T-helper 22 cell (primary cell): ENCODE measurements at places on chromosomes 13 and 19.

GRCh38 chr19:1497578-1498235 is 6.7 kb downstream of the REEP6 start:
- no peak for DNase-seq

DNA sequence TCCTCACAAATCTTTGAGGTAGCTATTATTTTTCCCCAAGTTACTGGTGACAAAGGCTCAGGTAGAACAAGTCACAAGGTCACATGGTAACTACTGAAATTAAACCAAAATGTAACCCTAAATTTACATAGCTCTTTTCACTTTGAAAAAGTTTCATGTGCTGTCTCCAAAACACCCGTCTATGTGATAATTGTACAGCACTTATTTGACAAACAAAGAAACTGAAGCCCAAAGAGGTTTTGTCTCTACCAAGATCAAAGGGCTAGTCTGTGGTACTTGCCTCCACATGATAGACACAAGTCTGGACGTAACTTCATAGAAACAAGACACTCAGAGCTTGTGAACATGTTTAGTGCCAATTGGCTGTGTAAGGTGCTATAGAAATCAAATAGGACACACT is 108.3 kb downstream of the SACS start:
- no peak for DNase-seq

DNA sequence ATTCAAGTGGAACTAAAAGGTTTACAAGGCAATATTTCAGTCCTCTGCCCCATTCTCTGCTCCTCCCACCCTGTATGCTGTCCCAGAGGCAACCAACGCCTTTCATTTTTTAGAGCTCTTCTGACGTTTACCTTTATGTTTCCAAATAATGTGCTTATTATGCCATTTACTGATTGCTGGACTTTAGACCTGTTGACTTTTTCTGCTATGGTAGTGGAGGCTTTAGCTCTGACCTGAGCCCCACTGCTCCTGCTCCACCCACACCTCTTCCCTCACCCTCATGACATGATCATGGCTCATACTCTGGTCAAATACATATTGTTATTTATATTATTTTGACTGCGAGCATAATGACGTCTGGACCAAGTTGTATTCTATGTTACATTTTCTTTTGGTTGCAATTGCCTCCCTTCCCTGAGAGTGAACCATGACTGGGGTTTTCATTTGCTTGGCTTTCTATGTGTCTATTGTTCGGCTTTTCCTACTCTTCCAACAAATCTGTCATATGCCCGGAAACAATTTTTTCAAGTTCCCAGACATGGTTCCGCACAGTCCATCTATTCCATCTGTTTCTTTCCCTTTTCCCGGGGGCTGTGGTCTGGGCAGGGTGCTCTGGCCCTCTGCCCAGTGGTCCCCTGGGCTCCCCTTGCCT is 31.4 kb upstream of the GJB6 start:
- DNase-seq, result no peak

DNA sequence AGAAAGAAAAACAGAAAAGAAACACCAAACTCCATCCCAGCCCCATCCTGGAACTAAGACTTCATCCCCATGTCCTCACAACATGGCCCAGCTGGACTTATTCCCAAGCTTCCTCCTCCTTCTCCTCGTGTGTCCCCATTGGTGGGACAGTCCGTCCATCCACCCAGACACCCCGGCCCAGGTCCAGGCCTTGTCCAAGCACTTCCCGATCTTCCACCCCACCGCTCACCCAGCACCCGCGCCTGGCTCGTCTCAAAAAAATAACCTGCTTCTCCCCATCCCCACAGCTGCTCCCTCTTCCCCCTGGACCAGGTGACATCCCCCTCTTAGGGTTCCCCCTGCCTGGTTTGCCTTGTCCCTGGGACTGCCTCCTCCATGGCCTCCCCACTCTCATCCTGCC is 1.4 kb upstream of the FCER2 start:
- no peak for DNase-seq

DNA sequence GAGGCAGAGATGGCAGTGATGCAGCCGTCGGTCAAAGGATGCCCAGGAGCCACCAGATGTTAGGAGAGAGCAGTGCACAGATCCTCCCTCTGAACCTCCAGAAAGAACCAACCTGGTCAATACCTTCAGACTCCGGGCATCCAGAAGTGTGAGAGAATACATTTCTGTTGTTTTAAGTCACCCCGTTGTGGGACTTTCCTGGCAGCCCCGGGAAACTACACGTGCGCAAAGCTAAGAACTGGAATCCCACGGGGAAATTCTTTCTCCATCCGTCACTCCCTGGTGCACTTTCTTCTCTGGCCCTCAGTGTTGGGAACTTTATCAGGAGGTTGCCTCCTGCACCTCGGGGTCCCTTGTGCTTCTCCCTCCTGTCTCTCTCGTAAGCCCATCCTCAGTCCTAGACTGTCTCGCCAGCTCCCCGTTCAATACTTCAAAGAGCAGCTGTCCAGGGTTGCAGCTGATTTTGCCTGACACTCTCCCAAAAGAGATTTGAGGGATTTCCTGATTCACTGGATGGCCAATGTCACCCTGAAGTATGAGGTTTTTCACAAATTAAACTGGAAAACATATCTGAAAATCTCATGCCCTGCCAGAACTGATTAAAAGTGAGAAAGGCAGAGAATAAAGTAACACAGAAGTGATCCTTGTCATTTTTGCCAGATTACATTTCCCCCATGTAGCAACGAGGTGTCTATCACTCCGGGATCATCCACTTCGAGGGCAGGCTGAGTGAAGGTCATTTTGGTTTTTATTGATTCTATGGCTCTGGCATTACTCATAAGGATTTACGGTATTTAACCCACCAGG is 136.8 kb downstream of the DCT start:
- DNase-seq, result no peak

DNA sequence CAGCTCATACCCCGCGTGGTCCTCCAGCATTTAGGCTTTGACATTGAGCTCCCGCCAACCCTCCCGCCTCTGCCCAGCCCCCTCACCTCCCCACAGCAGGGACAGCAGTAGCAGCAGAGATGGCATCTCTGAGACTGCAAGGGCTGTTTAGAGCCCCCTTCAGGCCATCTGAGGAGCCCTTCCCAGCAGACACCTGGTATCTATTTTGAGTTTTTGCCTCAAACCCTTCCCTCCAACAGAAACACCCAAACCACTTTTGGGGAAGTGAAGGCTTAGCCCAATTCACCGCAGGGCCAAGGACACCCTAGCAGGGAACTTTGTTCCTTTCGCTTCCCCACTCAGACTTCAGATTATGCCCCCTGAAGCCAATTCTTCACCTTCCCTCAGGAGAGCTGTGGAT is 6.3 kb upstream of the ZNF175 start:
- DNase-seq, result no peak

GRCh38 chr19:29596080-29596727 is 9.9 kb upstream of the POP4 start:
- no peak for DNase-seq

DNA sequence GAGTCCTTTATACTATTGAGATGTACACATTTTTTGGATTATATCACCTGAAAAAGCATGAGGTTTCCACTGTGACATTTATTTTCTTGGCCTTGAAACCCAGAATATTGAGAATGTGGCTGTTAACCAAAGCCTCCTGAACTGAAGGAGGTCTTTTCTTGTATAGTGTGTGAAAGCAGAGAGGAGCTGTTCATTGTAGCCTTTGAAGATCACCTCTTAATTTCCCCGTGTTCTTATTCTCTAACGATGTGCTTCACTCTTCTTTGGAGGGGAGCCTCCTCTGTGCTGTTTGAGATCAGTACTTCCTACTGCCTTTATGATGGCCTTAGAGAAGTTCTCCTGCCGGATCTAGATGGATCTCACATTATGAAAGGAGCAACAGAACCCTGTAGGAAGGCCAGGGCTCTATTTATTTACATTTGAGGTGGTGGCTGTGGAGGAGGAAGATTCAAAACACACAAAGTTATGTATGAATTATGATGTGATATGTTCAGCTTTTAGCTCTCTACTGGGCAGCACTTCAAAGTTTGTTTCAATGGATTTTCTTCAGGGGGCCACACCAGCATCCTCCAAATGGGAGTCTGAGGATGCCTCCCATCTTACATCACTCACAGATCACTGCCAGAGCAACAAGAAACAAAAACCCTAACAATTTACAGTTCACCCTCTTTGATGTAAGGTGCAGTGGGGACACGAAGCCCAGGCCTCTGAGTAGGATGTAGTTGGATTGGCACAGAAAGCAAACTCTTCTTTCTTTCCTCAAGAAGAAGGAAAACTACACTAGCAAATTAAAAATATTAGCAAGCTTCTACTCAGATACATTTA is 322.3 kb downstream of the DLEU7 start:
- no peak for DNase-seq

GRCh38 chr13:71864094-71864985 is 2.7 kb downstream of the DACH1 start:
- DNase-seq, result no peak

DNA sequence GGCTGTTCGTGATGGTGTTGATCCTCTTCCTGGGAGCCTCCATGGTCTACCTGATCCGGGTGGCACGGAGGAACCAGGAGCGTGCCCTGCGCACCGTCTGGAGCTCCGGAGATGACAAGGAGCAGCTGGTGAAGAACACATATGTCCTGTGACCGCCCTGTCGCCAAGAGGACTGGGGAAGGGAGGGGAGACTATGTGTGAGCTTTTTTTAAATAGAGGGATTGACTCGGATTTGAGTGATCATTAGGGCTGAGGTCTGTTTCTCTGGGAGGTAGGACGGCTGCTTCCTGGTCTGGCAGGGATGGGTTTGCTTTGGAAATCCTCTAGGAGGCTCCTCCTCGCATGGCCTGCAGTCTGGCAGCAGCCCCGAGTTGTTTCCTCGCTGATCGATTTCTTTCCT is 12.2 kb upstream of the C19orf33 start:
- DNase-seq, result no peak

DNA sequence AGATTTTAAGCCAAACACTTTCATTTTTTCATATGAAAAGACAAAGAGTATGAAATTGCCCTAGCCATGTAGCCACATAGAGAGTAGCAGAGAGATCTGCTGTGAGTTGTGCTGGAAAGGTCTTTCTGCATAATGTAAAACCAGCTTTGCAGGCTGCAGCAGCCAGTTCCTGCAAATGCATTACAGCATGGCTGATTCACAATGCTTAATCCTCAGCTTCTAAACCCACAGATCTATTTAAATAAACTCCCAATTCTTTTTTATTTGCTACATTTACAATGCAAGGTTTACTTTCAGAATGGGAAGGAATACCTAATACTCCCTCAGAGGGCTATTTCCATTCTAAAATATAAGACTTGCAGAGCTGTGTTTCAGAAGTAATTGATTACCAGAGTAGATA is 185.6 kb upstream of the STARD13 start:
- DNase-seq, result no peak

DNA sequence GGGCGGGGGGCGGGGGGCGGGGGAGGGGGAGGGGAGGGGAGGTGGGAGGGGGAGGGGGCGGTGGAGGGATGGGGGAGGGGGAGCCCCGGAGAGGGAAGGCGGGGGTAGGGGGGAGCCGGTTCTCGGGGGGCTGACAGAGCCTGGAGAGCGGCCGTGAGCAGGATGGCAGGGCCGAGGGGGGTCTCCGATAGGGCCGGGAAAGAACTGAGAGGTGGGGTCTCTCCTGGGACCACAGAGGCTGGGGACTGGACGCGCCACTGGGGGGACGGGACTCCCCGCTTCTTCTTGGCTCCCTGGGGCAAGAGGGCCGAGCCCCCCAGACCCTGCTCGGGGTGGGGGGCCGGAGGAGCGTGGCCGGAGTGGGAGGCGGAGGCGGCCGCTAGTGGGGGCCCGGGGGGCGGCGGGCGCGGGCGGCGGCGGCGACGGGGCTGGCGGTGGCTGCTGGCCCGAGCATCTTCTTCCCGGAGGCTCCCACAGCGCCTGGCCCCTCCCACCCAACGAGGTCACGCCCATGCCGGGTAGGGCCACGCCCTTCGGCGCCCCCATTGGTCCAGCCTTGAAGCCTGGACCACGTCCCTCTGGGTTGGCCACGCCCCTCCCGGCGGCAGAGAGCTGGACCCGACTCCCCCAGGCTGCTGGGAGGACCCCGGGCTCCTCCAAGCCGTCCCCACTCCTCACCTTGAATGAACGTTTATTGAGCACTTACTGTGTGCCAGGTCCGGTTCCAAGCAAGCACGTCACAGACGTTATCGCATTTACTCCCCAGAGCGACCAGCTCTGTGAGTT is at the start of gene NOVA2:
NOVA2 (minus strand) TSS at position 313 of the 786 bp plus-strand sequence. CDS start 514 bp downstream, outside the sequence.
- DNase-seq, result no peak

DNA sequence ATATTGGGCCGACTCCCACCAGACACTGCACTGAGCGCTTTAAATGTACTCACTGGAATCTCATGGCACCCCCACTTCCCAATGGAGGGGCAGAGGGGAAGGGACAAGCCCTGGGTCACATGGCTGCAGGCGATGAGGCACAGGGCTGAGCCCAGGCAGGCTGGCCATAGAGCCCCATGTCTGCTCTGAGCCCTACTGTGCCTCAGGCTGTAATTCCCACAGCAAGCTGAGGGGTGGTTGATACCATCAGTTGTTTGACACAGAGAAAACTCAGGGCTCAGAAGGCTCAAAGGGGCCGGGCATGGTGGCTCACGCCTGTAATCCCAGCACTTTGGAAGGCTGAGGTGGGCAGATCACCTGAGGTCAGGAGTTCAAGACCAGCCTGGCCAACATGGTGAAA is 25.1 kb downstream of the RFX1 start:
- no peak for DNase-seq

GRCh38 chr19:12796146-12797071 is 5.1 kb downstream of the JUNB start:
- peak; percentile 52 for DNase-seq

GRCh38 chr13:94946039-94946438 is 233.7 kb upstream of the SOX21 start:
- no peak for DNase-seq

GRCh38 chr19:10235003-10235402 is 3.9 kb upstream of the S1PR2 start:
- no peak for DNase-seq

DNA sequence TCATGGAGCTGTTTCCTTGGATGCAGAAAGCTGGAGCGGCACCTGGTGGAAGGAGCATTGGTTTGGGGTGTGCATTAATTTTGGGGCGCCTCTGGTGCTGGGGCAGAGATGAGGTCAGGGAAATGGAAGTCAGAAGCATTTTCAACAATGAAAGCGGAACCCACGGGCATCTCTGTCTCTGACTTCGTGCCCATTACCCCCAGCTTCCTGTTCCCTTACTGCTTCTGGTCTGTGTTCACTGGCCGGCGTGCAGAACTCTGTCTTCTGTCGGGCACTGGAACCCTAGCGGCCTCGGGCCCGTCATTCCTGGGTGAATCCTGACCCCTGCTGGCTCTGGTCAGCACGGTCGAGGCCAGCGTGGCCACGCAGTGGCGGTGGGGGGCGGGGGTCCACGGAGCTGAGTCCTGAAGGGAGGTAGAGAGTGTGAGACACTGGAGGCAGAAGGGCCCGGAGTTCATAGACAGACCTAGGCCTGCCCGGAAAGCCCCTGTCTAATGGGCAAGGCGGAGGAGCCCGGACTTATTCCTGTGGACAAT is 7.9 kb upstream of the LINGO3 start:
- no peak for DNase-seq

- no peak for DNase-seq
These were observed 35.4 kb downstream of the SLC10A2 start for GRCh38 chr13:103030776-103031175.

GRCh38 chr19:52520013-52520412 is 7.5 kb upstream of the ZNF808 start:
- DNase-seq, result no peak

- DNase-seq, result no peak
These were observed 15.7 kb upstream of the OBI1 start for GRCh38 chr13:78674638-78675037.
